Activated CD4-positive, alpha-beta memory T cell treated with anti-CD3 and anti-CD28 coated beads, Interleukin-2, amount 10 ng/mL, durations not matched to agents 7 days and 5 days (primary cell): ENCODE measurements at places on chromosomes 7 and 10. TPM values are rescaled to one million over a fixed set of nuclear protein-coding genes. Genes with fewer than 3 reads are reported as not detected.
A peak's percentile ranks its signal among the peaks of the same experiment; 100 is the strongest.

- DNase-seq, result peak; percentile 56
These were observed 83.2 kb downstream of the GATA3 start for GRCh38 chr10:8137726-8138125.

- no peak for DNase-seq
These were observed 380.6 kb upstream of the IGFBP3 start for GRCh38 chr7:46301677-46302076.

Gene NEUROG3
- total RNA-seq, result not detected

Gene KIAA1217
- total RNA-seq, result 2.0 TPM

DNA sequence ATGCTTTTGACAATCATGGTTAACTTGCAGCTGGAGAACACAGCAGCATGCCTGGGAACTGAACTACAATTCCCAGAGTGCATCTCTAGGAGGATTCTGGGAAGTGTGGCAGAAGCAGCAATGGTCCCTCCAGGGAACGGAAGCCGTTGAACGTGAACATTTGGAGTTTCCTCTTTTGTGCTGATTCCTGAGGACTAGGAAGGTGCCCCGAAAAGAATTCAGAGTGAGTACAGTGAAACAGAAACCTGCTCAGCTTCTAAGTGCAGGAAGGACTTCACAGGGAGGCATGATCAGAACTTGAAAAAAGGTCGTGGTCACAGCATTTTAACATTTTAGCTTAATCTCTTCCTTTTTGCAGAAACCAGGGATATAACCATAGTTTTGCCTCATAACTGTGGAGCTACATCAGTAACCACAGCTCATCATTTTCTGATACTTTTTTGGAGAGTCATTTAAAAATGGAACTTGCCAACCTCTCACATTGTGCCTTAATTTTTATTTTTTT is at the start of gene NUDT13:
TSS of gene NUDT13 (plus strand) at position 111 of the 505 bp plus-strand sequence. CDS start 3,911 bp downstream, outside the sequence.
- peak; percentile 46 for DNase-seq

Gene BMPR1A
- 17.2 TPM for total RNA-seq

Gene FAM25G
- not detected for total RNA-seq

DNA sequence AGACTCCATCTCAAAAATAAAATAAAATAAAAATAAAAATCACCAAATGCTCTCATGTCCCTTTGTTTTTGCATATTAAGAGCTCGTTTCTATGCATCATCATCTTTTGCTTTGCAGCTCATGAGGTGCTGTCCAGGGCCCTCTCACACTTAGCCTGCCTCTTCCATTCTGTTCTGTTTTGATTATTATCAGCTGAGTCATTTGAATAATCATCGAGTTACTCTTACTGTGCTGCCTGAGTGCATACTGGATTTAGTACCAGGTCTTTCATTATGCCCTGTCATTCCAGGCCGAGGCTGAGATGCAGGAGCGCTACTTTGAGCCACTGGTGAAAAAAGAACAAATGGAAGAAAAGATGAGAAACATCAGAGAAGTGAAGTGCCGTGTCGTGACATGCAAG is 33.0 kb downstream of the UCMA start:
- DNase-seq, result no peak

- no peak for DNase-seq
These were observed 20.4 kb upstream of the INPP5F start for GRCh38 chr10:119705434-119705831.

Gene GHRHR
- total RNA-seq, result not detected

GRCh38 chr7:151232917-151233701 is 826 bp downstream of the CHPF2 start:
- peak; percentile 78 for DNase-seq

GRCh38 chr7:55187701-55188491 is 169.1 kb downstream of the EGFR start:
- no peak for DNase-seq

DNA sequence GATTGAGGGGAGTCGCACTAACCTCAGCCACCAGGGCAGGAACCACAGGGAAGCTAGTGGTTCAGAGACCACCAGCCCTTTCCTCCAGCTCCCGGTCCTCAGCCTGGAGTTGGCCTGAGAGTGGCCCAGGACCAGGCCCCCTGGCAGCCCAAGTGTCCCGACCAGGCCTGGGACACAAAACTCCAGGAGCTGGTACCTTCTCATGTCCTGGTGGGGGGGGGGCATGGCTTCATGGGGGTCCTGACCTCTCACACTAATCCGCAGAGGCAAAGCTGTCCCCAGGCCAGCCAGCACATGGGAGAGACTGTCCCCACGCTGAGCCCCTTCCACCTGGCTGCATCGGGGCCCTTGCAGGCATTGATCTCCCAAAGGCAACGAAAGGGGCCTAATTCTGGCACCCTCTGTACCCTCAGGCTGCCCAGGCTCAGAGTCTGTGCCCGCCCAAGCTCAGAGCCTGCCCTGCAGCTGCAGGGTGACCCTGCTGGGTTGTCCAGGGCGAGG is 28.2 kb downstream of the GPRIN2 start:
- DNase-seq, result no peak

Gene ITGA8
- total RNA-seq, result not detected

- no peak for DNase-seq
These were observed 1.5 kb downstream of the METTL27 start for GRCh38 chr7:73840715-73841379.

- no peak for DNase-seq
These were observed 1105.7 kb downstream of the XPNPEP1 start for GRCh38 chr10:108817584-108817983.

- DNase-seq, result no peak
These were observed 204.6 kb downstream of the IMMP2L start for GRCh38 chr7:111357691-111358090.
